ENCODE measurements at places on chromosomes 12 and 14.

DNA sequence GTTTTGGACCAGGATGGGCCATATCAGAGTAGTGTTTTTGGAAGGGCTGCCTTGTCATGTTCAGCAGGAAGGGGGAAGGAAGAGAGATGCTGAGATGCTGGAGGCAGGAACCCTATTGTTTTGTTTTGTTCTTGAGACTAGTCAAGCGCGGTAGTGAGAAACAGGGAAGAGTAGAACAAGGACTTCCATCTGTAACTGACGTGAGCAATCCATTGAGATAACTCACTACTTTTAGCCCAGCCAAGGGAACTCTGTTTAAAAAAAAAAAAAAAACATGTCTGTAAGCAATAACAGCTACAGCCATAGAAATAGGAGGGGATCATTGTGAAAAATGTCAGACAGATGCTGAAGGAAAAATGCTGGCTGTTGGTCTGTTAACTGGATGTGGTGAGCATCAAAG lies 34.0 kb downstream of the CD9 start:
- DNase-seq: no peak

DNA sequence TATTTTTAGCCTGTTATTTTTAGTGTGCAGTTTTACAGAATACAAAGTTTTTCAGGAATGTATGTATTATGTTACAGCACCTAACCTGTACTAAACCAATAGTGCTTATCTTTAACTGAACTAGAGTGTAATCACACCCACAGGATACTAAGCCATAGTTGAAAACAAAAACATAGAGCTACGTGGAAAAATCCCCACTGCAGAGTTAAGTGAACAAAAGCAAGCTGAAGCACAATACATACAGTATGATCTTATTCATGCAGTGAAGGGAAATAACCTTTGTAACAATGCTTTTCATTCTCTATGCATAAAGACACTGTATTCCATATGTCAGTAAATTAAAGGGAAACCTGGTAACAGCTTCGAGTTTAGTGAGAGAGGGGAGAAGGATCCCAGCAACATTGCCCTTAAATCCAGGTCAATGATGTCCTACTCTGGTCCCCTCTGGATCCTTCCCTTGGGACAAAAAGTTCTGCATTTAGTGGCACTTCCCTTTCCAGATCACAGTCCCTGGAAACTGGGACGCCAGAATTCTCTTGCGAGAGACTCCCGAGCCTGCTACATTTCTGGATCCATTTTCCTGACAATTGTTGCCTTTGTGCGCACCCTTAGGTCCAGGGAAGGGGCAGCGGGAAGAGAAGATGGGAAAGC lies 121.3 kb upstream of the CCND2 start:
- DNase-seq: no peak

- no peak for DNase-seq
These were observed 15.5 kb upstream of the CCER1 start for GRCh38 chr12:90970471-90970870.

DNA sequence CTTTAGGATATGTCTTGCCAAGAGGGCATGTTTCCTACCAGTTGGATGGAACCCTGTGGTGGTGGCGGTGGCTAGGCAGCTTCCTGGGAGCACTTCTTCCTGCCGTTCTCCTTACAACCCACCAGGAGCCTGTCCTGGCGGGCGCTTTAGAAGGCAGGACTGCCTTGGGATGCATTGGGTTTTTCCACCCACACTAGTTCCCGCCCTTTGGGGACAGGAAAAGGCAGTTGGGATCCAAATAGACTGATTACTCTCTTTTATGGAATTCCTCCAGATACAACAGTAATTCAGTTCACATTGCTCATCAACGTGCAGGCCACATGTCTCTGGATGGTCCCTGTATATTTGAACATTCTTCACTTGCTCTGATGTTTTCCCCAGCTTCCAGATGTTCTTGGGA lies 305.7 kb upstream of the SSTR1 start:
- no peak for DNase-seq

GRCh38 chr12:52774629-52775250 lies 2.4 kb downstream of the KRT76 start:
- DNase-seq: no peak

- no peak for DNase-seq
These were observed 52.3 kb downstream of the MBIP start for GRCh38 chr14:36268121-36268520.

DNA sequence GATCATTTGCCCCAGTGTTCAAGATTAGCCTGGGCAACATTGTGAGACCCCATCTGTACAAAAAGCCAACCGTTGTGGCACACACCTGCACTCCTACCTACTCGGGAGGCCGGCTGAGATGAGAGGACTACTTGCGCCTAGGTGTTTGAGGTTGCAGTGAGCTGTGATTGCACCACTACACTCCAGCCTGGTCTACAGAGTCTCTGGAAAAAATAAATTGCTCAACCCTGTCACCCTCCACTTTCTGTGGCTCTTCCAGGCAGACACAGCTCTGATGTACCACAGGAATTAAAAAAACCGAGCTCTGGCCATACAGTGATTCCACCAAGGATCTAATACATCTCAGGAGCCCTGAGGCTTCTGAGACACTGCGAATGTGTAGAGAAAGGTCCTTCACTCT lies 14.4 kb downstream of the TIMELESS start:
- DNase-seq: no peak

- DNase-seq: no peak
These were observed 33.0 kb downstream of the CDKL1 start for GRCh38 chr14:50363714-50364111.

DNA sequence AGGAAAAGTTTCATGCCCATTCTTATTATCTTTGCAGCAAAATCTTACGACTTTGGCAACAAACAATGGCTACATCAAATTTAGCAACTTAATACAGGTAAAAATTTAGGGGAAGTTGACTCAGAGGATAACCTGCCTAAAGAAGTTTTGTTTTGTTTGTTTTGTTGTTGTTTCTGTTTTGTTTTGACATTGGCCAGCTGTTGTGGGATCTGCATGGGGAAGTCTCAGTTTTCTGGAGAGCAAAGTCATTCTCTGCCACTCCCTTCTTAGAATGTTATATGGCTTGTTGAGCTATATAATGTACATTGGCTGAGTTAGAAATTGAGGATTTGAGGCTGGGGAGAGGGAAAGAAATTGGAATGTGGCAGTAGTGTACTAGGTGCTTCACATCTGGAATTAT lies 109.5 kb downstream of the NT5DC3 start:
- no peak for DNase-seq

DNA sequence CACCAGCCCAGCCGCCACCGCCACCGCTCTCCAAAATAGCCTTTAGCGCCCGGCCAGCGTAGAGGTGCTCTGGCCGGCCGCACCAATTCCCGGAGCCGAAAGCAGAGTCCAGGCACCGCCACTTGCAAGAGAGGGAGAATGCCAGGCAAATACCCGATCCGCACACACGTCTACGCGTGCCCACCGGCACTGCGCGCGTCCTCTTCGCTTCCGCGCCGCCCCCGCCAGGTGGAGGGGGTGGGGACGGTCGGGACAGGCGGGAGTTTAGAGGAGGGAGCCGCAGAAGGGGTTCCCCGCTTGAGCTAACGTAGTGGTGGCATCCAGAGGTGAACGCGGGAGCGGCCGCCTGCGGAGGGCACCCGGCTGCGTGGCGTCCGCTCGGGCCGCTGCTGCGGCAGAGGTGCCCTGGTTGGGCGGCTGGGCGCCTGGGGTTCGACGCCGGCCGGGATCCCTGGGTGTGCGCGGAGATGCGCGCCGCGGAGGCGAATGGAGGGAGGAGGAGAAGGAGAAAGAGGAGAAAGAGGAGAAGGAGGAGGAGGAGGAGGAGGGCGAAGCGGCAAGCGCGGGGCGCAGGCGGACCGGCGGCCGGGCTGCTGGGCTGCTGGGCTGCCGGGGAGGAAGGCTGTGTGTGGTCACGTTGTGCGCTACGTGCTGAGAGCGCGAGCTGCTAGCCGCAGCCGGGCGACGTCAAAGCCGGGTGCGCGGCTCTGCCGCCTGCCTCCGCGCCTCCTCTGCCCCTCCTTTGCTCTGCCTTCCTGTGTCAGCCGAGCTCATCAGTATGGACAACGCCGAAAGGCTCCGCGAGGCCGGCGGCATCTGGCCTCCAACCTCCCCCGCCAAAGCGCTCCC lies at the start of gene MDGA2:
TSS of gene MDGA2 (minus strand) at position 140 of the 849 bp plus-strand sequence.
- no peak for DNase-seq

DNA sequence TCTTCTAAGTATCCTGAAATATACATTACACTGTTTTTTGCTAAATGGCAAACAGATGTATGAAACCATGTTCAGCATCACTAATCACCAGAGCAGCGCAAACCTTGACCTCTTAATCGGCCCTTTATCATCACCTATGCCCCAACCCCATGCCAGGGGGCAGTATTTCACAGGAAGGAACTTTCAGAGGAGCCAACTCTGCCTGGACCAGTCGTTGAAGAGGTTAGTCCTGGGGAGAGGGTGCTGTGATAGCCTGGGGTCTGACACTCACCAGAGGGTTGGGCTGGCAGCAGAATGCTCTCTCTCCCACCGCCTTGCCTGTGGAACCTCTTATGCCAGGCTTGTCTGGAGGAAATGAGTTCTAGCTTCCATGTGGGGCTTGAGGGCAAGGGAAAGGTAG lies 411.7 kb downstream of the TMEM117 start:
- no peak for DNase-seq

GRCh38 chr14:91837076-91837475 lies 30.3 kb downstream of the TC2N start:
- no peak for DNase-seq

GRCh38 chr14:94109915-94110250 lies 653 bp upstream of the IFI27 start:
- no peak for DNase-seq

DNA sequence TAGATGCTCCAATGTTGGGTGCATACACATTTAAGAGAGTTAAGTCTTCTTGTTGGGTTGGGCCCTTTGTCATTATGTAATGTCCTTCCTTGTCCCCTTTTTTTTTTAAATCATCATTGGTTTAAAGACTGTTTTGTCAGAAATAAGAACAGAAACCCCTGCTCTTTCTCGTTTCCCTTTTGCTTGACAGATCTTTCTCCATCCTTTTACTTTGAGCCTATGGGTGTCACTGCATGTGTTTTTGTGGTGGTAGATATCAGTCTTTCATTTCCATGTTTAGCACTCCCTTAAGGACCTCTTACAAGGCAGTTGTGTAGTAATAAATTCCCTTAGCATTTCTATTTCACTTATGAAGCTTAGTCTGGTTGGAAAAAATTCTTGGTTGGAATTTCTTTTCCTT lies 47.4 kb downstream of the RTN1 start:
- DNase-seq: no peak

DNA sequence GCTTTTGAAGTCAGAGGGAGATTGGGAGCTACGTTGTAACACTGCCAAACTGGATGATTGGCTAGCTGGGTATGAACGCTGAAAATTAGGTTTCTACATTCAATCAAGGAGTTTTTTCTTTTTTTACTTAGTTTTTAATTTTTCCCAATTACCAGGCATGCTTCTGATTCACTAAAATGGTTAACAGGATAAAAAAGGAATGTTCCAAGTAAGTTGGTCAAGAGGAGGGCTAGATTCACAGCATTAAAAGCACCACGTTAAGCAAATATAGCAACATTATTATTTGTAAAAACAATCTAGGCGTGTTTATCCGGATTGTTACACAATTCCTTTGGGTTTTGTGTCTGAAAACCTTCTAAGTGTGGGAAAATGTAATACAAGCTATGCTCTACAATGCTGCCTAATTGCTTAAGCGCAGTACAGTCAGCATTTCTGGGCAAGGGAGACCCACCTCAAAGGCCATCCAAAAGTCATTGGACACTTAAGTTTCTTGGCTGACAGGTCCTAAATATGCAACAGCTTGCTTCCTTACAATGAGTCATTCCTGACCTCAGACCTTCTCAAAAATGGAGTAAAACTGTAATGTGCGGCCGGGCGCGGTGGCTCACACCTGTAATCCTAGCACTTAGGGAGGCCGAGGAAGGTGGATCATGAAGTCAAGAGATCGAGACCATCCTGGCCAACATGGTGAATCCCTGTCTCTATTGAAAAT lies 1.2 kb downstream of the RPLP0 start:
- no peak for DNase-seq

DNA sequence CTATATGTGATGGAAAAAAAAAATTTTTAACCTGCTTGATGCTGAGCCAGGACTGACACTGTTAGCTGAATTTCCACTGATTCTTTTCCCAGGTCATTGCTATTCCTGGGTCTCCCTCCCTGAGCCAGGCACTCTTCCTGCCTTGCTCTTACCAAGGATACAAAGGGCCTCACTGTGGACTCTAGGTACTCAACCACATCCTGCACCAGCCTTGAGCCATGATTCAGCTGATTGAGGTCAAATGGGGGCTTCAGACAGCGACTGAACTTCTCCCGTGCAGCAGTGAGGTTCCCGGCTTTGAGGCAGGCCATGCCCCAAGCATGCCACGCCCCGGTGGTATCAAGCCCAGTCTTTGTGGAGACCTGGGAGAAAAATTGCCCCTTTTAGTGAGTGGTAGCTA lies 54.3 kb downstream of the ZFYVE26 start:
- DNase-seq: no peak

DNA sequence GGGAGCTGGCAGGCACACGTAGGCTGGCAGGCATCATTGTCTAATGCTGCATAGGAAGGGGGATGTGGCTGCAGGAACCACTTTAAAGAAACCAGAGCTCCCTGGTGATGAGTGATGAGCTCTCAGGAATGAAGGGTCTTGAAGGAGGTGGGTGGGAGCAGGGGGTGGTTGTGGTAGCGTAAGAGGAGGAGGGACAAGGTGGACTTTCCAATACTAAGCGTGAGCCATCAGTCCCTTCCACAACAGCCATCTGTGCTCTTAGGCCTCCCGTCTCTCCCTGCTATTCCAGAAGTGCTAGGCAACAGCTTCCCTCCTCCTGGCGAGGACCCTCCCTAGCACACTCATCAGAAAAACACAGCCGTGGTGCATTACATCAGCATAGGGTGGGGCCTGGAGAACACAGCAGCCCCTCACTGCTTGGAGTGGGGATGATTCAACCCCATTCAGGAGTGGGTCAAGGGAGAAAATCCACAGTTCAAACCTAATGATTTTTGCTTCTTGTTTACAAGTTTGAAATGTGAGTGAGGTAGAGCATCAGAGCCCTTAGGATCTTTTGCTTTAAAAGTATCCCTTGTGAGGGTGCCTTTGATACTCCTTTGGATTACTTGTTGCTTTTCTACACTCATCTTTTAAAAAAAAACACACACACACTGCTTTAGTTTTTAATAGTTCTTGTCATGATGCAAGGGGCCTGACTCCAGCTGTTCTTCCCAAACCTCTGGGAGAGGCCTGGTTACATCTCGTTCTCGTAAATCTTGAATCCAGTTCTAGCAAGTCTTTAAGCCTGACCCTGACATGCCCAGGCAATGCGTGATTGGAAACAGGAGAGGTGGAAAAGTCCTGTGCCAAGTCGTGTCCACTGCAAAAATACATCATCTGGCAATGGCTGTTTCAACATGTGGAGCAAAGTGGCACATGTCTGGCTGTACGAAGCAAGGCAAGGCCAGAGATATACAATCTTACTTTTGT lies 356.4 kb upstream of the DDHD1 start:
- DNase-seq: no peak

GRCh38 chr14:101774814-101775213 lies 13.3 kb downstream of the PPP2R5C start:
- no peak for DNase-seq

- DNase-seq: no peak
These were observed 867 bp upstream of the TDG start for GRCh38 chr12:103964805-103965204.

- no peak for DNase-seq
These were observed 1.3 kb downstream of the CLEC9A start for GRCh38 chr12:10031771-10032175.
